Posterior vena cava (tissue), 2 donors: ENCODE measurements at places on chromosomes 5 and 9. TPM values are rescaled to one million over a fixed set of nuclear protein-coding genes. Genes with fewer than 3 reads are reported as not detected.

SELENOP gene
- 165 TPM for total RNA-seq

PCDH12 gene
- total RNA-seq: 8.7 TPM

ZDHHC11 gene
- 29.1 TPM for total RNA-seq

EQTN gene
- not detected for total RNA-seq

SPATA31D4 gene
- total RNA-seq: not detected

GRM6 gene
- not detected for total RNA-seq

SEMA6A gene
- 18.6 TPM for total RNA-seq

CCDC192 gene
- total RNA-seq: not detected

CDC20B gene
- total RNA-seq: not detected

AGXT2 gene
- not detected for total RNA-seq

ZBTB26 gene
- total RNA-seq: 5.4 TPM

RAD50 gene
- total RNA-seq: 30.3 TPM

SLC46A2 gene
- 0.19 TPM for total RNA-seq

C5orf63 gene
- 3.3 TPM for total RNA-seq

GPR151 gene
- not detected for total RNA-seq

IFNB1 gene
- total RNA-seq: not detected

SHISAL2B gene
- not detected for total RNA-seq

ANKRD18A gene
- 0.09 TPM for total RNA-seq

TMEFF1 gene
- 0.37 TPM for total RNA-seq

TAF11L5 gene
- not detected for total RNA-seq

RXFP3 gene
- not detected for total RNA-seq

INIP gene
- total RNA-seq: 17.1 TPM

GLDC gene
- total RNA-seq: 0.32 TPM

TRIM36 gene
- total RNA-seq: 0.37 TPM

SH3GL2 gene
- total RNA-seq: not detected

PCDHB2 gene
- total RNA-seq: 3.2 TPM

MCIDAS gene
- total RNA-seq: not detected

HABP4 gene
- total RNA-seq: 30.9 TPM

SVEP1 gene
- total RNA-seq: 97.9 TPM

NR4A3 gene
- 37.4 TPM for total RNA-seq

LHX3 gene
- total RNA-seq: not detected

SPATA31E1 gene
- not detected for total RNA-seq

REEP2 gene
- 12.5 TPM for total RNA-seq

FGF1 gene
- 5.0 TPM for total RNA-seq

SYK gene
- total RNA-seq: 13.2 TPM

NR2F1 gene
- total RNA-seq: 31.5 TPM

GABRA1 gene
- total RNA-seq: not detected

SNCAIP gene
- 3.8 TPM for total RNA-seq

TSLP gene
- 2.2 TPM for total RNA-seq

WNT8A gene
- not detected for total RNA-seq

TEX48 gene
- not detected for total RNA-seq

IZUMO3 gene
- not detected for total RNA-seq

PHF24 gene
- total RNA-seq: 1.0 TPM

FOXD4L4 gene
- 0.28 TPM for total RNA-seq

ITK gene
- 2.6 TPM for total RNA-seq

NUTM2F gene
- total RNA-seq: not detected

CDC25C gene
- total RNA-seq: not detected

EIF4E1B gene
- total RNA-seq: not detected

RLN2 gene
- total RNA-seq: not detected

ST6GALNAC6 gene
- total RNA-seq: 74.8 TPM

IL9 gene
- not detected for total RNA-seq

TRAF2 gene
- total RNA-seq: 10.9 TPM
